ENCODE measurements at places on chromosomes 1 and 21.

DNA sequence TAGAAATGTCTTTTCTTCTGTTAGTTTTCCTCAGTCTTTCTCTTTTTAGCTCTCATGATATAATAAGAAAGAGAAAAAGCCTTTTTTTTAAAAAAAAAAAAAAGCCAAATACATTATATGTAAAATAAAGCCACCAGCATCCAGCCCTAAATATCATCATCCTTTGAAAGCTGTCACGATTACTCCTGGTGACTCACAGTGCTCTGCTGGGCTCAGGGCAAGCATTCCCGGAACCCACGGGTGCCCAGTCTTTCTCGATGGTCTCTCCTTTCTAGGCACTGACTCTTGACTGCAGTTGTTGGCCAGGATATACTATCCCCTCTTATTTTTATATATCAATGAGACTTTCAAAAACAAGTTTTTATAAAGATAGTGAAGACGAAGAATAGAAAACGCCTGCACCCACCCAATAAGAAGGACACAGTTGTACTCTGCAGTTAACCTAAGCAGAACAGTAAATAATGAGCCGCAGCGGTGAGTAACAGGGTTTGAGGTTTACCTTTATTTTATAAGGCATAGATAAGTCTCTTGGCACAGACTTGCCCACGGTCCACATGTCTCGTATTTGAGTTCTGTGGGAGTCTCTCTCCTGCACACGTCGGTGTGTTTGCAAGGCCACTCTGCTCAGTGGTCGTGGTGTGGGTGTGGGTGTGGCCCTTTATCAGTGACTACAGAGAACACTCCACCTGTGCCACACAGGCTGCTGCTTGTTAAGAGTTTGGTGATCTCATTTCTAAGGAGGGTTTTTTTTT is 15.7 kb upstream of the MX2 start:
- DNase-seq, result no peak

DNA sequence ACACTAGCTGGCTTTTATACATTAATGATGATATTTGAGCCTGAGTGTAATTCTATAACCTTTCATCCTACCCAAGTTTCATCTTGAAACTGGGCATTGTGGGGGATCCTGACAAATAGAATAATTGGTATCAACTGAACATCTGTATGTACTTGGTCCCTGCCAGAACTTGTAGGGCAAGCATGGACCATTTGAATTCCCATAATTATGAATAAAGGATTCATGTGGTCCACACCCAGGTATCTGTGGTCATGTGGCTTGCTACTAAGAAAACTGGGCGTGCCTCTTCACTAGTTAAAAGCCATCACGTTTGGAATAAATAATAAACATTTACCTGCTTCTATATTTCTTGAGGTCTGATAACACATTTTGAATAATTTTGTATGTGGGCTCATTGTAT is 20.6 kb upstream of the VTCN1 start:
- no peak for DNase-seq

GRCh38 chr21:36873513-36873912 is 93.0 kb downstream of the HLCS start:
- DNase-seq, result no peak

GRCh38 chr1:117231748-117232373 is 21.1 kb upstream of the VTCN1 start:
- DNase-seq, result no peak

DNA sequence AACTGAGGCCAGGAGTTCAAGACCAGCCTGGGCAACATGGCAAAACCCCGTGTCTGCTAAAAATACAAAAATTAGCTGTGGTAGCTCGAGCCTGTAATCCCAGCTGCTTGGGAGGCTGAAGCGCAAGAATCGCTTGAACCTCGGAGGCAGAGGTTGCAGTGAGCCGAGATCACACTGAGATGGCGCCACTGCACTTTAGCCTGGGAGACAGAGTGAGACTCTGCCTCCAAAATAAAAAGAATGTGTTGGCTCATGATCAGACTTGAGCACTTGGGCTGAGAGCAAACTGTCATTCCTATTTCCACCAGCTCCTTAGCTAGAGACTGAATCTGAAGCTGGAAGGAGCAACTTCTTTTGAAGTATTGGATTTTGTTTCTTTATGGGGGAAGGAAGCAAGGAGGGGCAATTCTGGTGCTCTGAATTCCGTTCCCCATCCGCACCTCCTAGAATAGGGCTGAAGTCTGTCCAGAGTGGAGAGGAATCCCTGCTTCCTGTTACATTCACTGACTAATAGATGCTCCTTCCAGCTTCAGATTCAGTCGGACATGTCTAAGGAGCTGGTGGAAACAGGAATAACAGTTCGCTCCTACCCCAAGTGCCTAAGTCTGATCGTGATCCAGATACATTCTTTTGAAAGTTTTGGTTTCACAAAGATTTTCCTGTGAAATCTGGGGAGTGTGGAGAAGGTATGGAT is 3.8 kb downstream of the ZNF672 start:
- DNase-seq, result peak; percentile 59

DNA sequence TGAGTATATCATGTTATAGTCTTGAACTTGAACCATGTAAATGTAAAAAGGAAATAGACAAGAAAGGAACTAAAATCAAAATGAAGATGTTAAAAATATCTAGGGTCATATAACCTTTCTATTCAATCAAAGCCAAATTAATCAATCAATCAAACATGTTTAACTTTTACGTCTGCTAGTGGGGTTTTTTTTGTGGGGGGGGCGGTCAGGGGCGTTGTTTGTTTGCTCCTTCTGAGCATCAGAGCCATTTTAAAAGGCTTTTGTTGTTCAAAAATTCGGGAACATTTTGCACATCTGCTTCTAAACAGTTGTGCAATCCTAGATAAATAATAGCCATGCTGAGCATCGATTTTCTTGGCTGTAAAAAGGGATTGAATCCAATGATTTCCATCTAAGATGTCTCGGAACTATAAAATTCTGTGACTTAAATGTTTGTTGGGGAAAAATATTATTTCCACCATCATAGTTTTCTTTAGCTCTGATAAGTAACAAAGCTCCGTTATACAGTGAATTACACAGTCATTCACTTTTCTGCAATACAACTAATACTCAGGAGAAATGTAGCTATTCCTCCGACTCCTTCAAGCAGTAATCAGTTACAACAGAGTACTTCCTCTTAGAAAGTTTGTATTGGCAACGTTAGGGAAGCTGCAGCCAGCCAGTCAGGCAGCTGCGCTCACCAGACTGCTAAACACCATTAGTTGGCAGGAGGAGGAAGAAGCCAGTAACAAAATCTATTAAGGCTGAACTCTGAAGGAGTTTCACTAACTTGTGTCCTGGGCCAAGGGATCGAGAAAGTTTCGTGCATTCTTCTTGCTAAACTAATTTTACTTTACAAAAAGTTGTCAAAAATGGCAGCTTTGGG is 2.2 kb downstream of the SPATA6 start:
- DNase-seq, result peak; percentile 47

GRCh38 chr1:100894603-100895539 is at the start of gene EXTL2:
Gene EXTL2 (minus strand): TSS chr1:100894842. CDS start chr1:100888757, 6,085 bp downstream.
- DNase-seq, result peak; percentile 79

- no peak for DNase-seq
These were observed 112.8 kb downstream of the DHRS3 start for GRCh38 chr1:12505231-12505630.

DNA sequence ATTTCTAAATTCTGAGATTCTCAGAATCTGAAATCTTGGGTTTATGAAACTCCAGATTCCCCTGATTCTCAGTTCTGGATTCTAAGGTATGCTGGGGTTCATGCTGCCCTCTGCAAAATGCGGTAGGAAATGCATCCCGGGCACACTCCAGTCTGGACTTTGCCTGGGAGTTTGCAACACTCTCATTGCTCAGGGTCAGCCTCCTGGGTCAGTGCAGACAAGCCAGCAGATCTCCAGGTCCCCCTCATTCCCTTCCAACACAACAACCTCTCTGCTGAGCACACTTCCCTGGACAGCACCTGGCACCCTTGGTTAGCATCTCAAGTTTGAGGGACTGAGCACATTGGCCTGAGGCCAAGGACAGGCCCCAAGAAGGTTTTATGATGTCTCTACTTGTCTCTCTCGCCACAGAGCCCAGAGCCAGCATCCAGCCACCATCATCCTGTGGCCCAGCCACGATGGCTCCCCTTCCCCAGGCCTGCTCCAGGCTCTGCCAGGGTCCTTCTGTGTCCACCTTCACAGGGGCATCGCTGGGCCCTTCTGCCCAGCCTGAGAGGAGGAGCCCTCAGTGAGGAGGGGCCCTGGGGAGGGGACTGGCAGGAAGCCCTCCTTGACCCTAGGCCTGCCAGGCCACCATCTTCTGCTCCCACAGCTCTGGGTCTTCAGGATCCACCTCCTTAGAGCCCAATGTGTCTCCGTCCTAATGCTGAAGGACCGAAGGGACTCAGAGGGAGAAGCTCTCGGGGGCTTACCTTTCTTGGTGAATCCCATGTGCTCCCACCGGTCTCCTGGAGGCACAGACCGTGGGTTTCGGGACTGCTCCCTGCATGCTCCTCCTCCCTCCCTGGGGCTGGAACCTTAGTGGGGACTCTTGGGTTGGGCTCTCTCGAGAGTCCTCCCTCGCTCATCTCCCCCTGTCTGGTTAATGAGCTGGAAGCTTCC is 550.7 kb downstream of the PTPRU start:
- no peak for DNase-seq

GRCh38 chr1:207883104-207883651 is 27.7 kb downstream of the CD34 start:
- DNase-seq, result no peak

DNA sequence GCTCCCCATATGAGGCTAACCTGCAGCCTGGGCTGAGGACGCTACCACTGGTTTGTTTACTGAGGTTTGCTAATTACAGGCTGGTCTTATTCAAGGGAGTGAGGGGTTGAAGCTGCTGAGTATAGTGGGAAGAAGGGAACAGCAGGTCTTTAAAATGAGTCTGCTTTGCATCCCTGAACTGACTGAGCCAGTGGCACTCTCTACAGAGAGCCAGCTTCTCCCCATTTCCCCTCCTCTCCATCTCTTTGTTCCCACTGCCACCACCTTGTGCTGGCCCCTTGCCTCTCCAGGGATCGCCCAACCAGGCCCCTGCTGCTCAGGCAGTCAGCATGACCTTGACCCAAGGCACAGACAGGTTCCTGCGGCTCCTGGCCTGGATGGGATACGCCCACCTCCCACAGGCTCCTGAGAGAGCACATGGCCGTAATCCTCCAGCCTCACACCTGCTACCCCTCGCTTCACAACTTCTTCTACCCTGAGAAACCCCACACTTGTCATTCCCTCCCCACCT is 45.0 kb downstream of the IER5 start:
- no peak for DNase-seq

DNA sequence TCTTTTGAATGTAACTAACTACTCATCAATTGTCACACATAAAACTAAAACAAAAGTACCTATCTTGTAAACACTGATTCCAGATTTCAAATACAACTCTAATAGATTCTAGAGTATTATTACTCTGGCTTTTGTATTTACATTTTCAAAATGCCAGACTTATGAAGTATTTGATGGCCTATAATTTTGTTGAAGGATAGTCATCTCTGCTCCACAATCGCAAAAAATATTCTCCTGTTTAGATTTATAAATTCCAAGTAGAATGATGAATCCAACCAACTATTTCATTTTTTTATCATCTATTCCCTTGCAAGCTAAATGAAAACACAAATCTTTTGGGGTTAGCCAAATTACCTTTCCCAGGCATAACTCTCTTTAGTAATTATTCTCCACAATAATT is 75.0 kb upstream of the GUCA2A start:
- peak; percentile 36 for DNase-seq

DNA sequence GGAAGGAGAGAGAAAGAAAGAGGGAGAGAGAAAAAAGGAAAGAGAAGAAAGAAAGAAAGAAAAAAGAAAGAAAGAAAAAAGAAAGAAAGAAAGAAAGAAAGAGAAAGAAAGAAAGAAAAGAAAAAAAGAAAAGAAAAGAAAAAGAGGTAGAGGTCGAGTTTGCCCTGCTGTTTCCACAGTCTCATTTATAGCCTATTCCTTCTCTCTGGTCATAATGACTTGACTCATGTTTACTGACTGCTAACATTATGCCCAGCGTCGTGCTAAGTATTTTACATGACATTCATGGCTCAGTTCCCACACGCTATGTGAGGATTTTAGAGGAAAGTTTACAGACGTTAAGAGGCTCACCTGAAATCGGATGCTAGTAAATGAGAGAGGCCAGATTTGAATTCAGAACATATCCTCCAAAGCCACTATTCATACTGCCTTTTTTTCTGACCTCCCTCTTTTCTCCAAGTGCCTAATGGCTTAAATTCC is 263.0 kb downstream of the TNR start:
- DNase-seq, result no peak

DNA sequence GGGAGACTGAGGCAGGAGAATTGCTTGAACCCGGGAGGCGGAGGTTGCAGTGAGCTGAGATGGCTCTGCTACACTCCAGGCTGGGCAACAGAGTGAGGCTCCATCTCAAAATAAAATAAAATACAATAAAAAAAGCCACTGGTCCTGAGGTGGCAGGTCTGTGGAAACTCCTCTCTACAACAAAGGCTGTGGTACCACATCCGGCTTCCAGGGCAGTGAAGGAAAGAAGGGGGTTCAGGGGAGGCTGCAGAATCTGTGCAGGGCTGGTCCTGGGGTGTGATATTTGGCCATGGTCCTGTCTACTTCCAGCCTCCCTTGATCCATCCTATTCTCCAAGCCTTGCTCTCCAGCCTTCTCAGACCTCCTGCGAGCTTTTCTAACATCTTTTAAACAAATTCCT is 731 bp upstream of the ZNF683 start:
- no peak for DNase-seq

GRCh38 chr1:156838972-156839371 is 19.9 kb downstream of the INSRR start:
- no peak for DNase-seq

DNA sequence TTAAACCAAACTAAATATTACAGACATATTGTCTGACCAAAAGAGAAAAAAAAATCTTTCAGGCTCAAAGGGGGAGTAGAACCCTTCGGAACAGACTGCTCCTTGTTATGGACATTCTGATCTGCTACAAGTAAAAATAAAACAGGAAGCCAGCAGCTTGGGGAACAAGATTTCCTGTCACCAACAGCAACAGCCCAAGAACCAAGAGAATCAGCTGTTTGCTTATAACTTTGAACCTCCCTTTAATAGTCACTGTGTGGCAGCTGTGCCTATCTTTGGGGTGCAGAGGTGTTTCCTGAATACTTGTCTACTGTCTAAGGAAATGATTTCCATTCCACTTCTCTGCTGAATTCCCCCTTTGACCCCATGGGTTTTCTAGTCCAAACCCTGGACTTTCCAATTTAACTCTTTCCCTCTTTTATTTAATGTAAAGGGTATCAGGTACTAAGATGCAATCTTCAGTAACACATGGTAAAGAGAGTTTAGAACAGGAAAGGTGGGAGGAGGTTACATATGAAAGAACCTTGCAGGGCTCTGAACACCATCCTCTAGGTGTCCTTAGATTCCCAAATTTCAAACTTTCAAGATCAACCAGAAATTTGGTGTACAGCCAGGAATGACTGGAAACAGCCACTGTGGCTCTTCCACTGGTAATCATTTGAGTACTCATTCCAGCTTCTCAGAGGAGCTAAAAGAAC is 38.6 kb downstream of the GPR3 start:
- no peak for DNase-seq

- no peak for DNase-seq
These were observed 925.9 kb downstream of the LTN1 start for GRCh38 chr21:28066596-28067387.

GRCh38 chr1:220921971-220922635 is 42.9 kb downstream of the HLX start:
- no peak for DNase-seq

- no peak for DNase-seq
These were observed 579 bp upstream of the TENT5C start for GRCh38 chr1:117605164-117605773.
